ENCODE measurements at places on chromosomes 7 and 10.

DNA sequence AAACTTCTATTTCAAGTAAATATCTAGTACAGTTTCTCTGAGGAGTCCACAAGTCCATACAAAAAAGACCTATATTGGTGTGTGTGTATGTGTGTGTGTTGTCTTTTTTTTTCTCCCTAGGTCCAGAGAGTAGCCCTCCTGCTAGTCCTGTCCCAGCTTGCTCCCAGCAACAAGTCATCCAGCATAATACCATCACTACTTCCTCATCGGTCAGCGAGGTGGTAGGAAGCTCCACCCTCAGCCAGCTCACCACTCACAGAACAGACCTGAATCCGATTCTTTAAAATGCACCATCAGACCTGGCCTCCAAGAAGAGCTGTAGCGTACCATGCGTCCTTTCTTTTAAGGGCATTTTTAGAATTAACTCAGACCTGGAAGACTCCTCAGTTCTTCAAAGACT, 139.1 kb downstream of the TRIL start:
- H3K36me3 ChIP-seq = no peaks in the 10 kb centered on the region
- no peak for DNase-seq

- no peak overlapping the region for H3K27ac ChIP-seq
- peak overlapping the region; percentile 74 for H3K4me3 ChIP-seq
- peaks cover 11% of the 10 kb centered on the region for H3K27me3 ChIP-seq
- no peaks in the 10 kb centered on the region for H3K4me1 ChIP-seq
- DNase-seq = no peak
Observed at GRCh38 chr7:94656658-94656924, 658 bp upstream of the SGCE start.

DNA sequence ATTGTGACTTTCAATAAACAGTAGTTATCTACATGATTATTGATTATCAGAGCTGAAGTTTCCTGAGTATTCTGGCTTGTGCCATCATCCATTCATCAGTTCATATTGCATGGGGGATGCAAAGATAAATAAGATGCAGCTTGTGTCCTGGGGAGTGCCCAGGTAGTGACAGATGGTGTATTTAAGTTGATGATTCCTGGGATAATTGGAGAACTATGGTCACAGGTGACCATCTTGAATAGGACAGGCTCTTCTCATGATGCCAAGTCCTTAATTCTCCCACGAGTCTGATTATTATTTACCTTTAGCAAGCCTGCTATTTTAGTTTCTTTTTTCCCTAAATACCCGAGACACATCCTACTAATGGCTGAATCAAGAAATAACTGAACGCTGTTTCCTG, 64.9 kb downstream of the PLPP4 start:
- no peak overlapping the region for H3K27ac ChIP-seq
- H3K4me3 ChIP-seq = no peak overlapping the region
- no peaks in the 10 kb centered on the region for H3K4me1 ChIP-seq
- no peak for DNase-seq
- H3K36me3 ChIP-seq = no peaks in the 10 kb centered on the region

- H3K4me1 ChIP-seq = no peaks in the 10 kb centered on the region
- H3K4me3 ChIP-seq = no peak overlapping the region
- no peak overlapping the region for H3K27ac ChIP-seq
- DNase-seq = no peak
- H3K27me3 ChIP-seq = no peaks in the 10 kb centered on the region
- H3K36me3 ChIP-seq = no peaks in the 10 kb centered on the region
Observed at GRCh38 chr10:113525713-113526112, 27.1 kb upstream of the HABP2 start.

GRCh38 chr7:1450431-1450830, 8.8 kb downstream of the MICALL2 start:
- no peaks in the 10 kb centered on the region for H3K4me1 ChIP-seq
- H3K4me3 ChIP-seq = no peak overlapping the region
- DNase-seq = no peak
- H3K27ac ChIP-seq = no peak overlapping the region
- no peaks in the 10 kb centered on the region for H3K36me3 ChIP-seq

GRCh38 chr10:69733791-69734261, 67.9 kb upstream of the COL13A1 start:
- DNase-seq = no peak
- peaks cover 12% of the 10 kb centered on the region for H3K4me1 ChIP-seq

GRCh38 chr10:67663449-67664087, 32.4 kb downstream of the CTNNA3 start:
- H3K27ac ChIP-seq = no peak overlapping the region
- no peaks in the 10 kb centered on the region for H3K36me3 ChIP-seq
- peaks cover 6% of the 10 kb centered on the region for H3K4me1 ChIP-seq
- H3K4me3 ChIP-seq = no peak overlapping the region
- DNase-seq = peak; percentile 51
- H3K27me3 ChIP-seq = peaks cover 17% of the 10 kb centered on the region

DNA sequence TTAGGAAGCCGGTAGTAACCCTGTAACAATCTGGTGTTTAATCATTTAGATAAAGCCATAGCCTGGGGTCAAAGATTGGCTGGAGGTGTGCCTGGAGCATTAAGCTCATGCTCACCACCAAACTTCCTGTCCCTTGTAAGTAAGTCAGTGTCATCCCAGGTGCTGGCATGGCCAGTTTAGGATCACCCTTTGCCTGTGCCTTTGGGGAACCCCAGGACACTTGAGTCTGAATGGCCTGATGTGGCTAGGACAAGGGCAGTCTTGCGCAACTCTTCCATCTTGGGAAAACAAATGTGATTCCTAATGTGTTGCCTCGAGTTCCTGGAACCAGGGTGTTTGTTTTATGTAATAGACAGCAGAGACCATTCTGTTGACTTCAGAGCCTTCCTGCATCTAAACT, 154.8 kb downstream of the GRK5 start:
- no peak overlapping the region for H3K27ac ChIP-seq
- no peaks in the 10 kb centered on the region for H3K27me3 ChIP-seq
- no peaks in the 10 kb centered on the region for H3K36me3 ChIP-seq
- no peak for DNase-seq

DNA sequence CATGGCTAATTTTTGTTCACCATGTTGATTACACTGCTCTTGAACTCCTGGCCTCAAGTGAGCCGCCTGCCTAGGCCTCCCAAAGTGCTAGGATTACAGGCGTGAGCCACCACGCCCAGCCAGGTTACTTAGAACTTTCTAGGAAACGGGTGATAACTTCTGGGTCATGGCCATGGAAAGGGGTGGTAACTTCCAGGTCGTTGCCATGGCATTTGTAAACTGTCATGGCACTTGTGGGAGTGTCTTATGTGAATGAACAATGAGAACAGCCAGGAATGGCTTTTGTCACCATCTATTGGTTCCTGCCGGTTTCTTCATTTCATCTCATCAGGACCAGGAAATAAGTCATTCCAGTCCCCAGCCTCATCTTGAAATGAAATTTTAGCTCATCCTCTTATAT, 120.9 kb downstream of the SLC16A9 start:
- H3K4me3 ChIP-seq = no peak overlapping the region
- H3K4me1 ChIP-seq = no peaks in the 10 kb centered on the region
- no peaks in the 10 kb centered on the region for H3K36me3 ChIP-seq
- no peaks in the 10 kb centered on the region for H3K27me3 ChIP-seq

GRCh38 chr10:29839826-29840515, 205.2 kb upstream of the SVIL start:
- no peaks in the 10 kb centered on the region for H3K4me1 ChIP-seq
- H3K27me3 ChIP-seq = no peaks in the 10 kb centered on the region
- no peaks in the 10 kb centered on the region for H3K36me3 ChIP-seq
- H3K4me3 ChIP-seq = no peak overlapping the region

- no peak for DNase-seq
- no peaks in the 10 kb centered on the region for H3K4me1 ChIP-seq
- H3K27ac ChIP-seq = no peak overlapping the region
Observed at GRCh38 chr7:125032943-125033342, 103.3 kb upstream of the POT1 start.

- H3K4me1 ChIP-seq = peaks cover 3% of the 10 kb centered on the region
- H3K36me3 ChIP-seq = no peaks in the 10 kb centered on the region
- no peak for DNase-seq
- no peak overlapping the region for H3K4me3 ChIP-seq
- no peaks in the 10 kb centered on the region for H3K27me3 ChIP-seq
Observed at GRCh38 chr7:130940907-130941306, 206.9 kb upstream of the KLF14 start.

DNA sequence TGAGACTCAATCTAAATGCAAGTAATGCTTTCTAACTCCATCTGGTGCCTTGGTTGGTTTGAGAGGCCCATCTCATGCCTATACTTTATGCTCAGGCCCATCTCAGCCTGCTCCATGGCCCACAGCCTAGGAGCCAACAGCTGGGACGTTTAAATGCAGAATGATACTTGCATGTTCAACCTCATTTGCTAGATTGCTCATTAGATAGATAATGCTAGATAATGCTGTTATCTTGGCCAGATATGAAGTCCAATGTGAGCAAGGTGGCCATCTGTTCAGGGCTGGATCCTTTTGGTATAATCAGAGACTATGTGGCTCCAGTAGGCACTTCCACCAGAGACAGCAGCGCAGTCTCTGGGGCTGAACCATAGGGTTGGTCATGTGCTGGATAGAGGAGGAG, 321.6 kb upstream of the PHYHIPL start:
- H3K27me3 ChIP-seq = no peaks in the 10 kb centered on the region
- H3K36me3 ChIP-seq = no peaks in the 10 kb centered on the region
- no peak overlapping the region for H3K27ac ChIP-seq
- no peaks in the 10 kb centered on the region for H3K4me1 ChIP-seq
- no peak for DNase-seq
- H3K4me3 ChIP-seq = no peak overlapping the region

DNA sequence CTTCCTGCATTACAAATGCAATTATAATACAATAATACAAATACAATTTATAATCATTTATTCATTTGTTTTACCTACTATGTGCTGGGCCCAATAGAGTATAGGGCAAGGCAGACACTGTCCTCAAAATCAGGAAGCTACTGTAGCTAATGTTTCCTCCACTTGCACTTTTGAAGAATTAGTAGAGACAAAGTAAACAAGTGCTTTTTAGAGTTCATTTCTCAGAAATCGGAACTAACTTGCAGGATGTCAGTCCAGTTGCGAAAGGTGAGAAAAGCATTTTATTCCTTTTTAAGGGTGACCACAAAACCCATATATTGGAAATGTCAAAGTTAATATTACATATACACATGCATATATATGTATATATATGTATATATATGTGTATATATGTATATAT, 14.2 kb downstream of the ADRB1 start:
- H3K4me3 ChIP-seq = no peak overlapping the region
- H3K36me3 ChIP-seq = no peaks in the 10 kb centered on the region
- no peak for DNase-seq
- H3K27ac ChIP-seq = no peak overlapping the region
- no peaks in the 10 kb centered on the region for H3K4me1 ChIP-seq

DNA sequence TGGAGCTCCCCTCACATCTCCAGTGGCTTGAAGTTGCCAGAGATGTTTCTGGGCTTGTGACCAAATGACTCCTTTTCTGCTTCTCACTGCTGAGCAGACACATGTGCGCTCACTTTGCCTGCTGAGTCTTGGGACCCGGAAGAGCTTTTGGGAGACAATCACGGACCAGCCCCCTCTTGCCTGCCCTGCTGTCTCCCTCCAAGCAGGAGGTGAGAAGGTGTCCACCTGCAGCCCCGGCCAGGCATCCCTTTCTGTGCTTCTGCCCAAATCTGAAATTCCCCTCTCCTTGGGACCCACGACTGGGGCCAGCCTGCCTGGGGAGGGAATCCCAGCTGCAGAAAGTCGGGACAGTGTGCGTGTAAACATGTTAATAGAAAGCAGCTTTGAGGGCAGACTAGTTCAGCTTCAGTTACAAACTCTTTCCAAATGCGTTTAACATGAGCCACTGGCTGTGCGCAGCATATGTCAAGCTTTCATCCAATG, 31.7 kb downstream of the HTRA1 start:
- H3K27me3 ChIP-seq = peaks cover 11% of the 10 kb centered on the region
- no peak for DNase-seq
- peaks cover 3% of the 10 kb centered on the region for H3K4me1 ChIP-seq
- H3K4me3 ChIP-seq = no peak overlapping the region

Measured in endodermal cell (in vitro differentiated cells).